ENCODE measurements at places on chromosomes 7 and 10. TPM values are rescaled to one million over a fixed set of nuclear protein-coding genes. Genes with fewer than 3 reads are reported as not detected.

OR2A1 gene
- total RNA-seq, result not detected

CALML5 gene
- total RNA-seq, result not detected

TRIM50 gene
- total RNA-seq, result not detected

LIPF gene
- not detected for total RNA-seq

ZNF467 gene
- 0.17 TPM for total RNA-seq

GRCh38 chr10:20173046-20173445 is 356.8 kb downstream of the PLXDC2 start:
- DNase-seq, result no peak

DNA sequence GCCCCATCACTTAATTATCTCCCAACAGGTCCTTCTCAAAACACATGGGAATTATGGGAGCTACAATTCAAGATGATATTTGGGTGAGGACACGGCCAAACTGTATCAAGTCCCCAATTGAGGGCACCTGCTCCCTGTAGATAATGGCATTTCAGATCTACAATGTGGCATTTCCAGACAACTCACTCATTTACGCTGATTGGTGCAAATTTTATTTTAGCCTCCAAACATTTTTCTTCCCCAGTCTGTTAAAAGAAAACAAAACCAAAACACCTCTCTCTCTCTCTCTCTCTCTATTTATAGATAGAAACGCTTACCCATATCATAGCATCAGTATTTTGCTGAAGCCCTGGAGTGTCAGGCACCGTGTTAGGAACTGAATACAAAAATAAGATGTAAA is 148.7 kb upstream of the KLF6 start:
- no peak for DNase-seq

DNA sequence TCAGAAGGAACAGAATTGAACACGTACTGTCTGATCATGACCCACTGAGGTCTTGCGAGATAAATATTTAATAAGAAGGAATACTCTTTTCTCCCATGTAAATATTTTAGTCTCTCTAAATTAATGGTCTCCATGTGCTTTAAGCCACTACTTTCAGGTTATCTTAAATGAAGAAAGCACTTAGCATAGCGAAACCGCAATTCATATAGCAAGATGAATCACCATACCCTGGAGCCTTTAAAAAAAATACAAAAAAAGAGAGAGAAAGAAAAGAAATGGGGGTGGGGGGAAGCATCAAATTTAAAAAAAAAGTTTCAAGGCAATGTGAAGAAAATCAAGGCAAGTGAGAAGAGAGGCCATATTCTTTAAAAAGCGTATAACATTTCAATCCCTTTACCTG is 82.5 kb downstream of the CTTNBP2 start:
- DNase-seq, result no peak

DNA sequence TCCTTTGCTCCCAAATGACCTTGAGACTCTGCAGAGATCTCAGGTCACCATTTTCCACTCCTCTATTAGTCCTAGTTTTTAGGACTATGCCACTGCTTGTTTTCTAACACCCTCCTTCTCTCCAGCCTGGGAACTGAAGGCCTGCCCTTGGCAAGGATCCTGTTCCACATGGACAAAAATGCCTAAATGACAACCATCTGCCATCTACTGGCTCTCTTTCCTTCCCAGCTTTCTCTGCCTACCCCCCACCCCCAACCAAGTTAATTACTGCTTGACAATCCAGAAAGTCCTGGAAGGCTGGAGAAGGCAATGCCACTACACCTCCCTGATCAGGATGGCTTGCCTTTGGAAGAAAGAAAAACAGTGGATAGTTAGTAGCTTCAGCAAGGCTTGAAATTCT is 44.8 kb upstream of the SP8 start:
- no peak for DNase-seq

DNA sequence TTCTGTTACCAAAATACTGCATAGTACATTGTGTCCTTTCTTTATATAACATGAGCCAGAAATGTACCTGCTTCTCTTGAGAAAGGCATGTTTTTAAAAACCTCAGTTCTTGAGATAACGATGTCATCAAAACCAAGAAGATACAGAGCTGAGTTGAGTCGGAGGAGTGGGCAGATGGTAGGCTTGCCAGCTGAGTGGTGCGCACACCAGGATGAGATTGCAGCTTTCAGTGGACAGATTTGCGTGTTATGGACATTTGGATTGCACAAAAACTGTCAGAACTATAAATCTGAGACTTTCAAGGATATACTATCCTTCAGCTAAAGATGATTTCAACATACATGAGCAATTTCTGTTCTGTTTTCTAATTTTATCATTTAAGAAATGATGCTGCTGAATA is 25.0 kb downstream of the PRKAR2B start:
- DNase-seq, result no peak

DNA sequence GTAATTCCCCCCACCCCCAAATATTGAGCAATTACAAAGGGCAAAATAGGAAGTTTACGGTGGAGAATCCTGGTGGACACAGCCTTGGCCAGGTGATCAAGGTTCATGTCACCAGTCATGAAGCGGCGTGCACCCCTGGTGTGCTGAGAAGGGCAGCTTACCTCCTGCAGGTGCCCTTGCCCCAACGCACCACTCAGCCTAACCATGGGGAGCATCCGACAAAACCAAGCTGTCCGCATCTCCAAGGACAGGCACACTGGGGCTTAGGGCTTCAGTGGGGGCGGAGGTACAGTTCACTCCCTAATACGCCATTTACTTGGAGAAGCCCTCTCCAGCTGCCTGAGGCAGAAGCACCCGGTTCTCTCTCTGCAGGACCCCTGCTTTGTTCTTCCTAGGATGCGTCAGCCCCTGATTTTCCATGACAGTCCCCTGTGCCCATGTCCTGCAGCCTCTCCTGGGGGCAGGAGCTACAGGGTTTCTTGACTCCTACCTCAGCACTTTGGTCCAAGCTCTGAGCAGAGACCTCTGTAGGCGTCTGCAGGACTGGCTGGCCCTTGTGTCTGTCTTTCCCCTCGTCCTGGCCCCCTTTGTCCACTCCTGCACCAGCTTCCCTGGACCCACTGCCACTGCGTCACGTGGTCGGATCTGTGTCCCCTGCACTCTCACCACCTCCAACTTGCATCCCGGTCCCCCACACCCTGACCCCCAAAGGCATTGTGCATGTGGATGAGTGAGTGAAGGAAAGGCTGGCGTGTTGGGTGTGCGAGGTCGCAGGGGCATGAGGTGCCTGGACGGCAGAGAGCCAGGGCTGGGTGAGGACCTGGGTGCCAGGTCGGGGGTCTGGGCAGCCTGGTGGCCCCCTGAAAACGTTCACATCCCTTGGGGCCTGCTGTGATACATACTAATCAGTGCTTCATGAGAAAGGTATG is 113.7 kb downstream of the LHPP start:
- no peak for DNase-seq

GRCh38 chr7:17239046-17239445 is 59.4 kb upstream of the AHR start:
- DNase-seq, result no peak

GRCh38 chr10:10528563-10528910 is 489.1 kb upstream of the CELF2 start:
- DNase-seq, result no peak

DNA sequence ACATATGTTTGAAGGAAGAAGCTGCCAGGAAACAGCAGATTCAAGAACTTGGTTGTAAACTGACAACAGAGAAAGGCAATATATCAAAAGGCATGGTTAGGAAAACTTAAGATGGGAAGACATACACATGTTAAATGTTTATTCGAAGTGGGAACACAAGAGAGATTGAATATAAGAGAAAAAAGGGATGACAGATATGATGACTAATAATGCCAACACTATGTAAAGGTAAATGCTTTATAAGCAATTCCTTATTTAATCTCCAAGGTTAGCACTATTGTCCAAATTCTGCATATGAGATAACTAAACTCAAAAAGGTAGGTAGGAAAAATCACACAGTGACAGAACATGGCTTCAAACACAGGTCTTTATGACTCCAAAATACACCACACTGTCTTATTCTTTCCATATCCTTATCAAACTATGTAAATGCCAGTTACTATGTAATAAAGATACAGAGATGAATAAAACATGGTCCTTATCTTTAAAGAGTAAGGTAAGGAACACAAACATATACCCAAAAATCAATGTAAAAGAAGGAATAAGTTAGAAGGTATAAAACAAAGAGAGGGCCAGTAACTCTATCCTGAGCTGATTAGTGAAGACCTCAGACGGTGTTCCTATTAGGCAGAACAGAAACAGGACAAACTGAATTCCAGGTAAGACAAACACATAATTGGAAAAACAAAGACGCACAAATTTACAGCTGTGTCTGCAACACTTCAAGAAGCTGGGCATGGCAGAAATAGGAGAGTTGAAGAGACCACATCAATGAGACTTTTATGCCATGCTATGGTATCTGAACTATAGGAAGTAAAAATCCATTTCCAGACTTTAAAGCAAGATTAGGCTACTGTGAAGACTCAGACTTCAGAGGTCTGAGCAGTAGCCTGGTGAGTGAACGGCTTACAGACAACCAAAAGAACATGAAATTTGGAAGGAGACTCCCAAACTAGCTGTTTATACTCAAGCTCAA is 56.1 kb downstream of the ABI1 start:
- DNase-seq, result no peak

DNA sequence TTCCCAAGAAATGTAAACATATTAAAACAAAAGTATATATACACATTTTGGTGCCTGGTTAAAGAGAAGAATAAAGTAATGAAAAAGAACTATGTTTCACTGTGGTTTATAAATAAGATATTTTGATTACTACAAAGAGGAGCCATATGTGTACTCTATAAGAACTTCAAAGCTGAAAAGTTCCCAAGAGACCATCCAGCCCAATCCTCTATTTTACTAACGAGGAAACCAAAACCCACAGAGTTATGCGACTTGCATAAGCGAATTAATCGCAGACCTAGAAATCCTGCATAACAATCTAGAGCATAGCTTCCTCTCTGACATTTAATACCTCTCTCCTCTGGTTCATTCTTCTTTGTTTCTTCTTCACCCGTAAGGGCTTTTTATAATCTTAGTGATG is 937.1 kb downstream of the CNTNAP2 start:
- no peak for DNase-seq

GRCh38 chr7:25959168-25959734 is 192.7 kb upstream of the NFE2L3 start:
- no peak for DNase-seq

GRCh38 chr7:77985232-77985973 is 186.8 kb downstream of the PHTF2 start:
- no peak for DNase-seq

Data from neural progenitor cell (in vitro differentiated cells).